ENCODE measurements at places on chromosomes 4 and X. TPM values are rescaled to one million over a fixed set of nuclear protein-coding genes. Genes with fewer than 3 reads are reported as not detected.

Gene SYTL5
- 0.48 TPM for polyA plus RNA-seq

Gene DUSP21
- not detected for polyA plus RNA-seq

Gene TLR1
- polyA plus RNA-seq = 0.05 TPM

Gene REELD1
- not detected for polyA plus RNA-seq

- no peak for DNase-seq
These were observed 36.7 kb downstream of the SMIM20 start for GRCh38 chr4:25950461-25951389.

- DNase-seq = no peak
These were observed 6.9 kb downstream of the CXCL3 start for GRCh38 chr4:74031576-74031975.

- DNase-seq = no peak
These were observed 64.2 kb upstream of the MAP3K15 start for GRCh38 chrX:19579485-19579884.

DNA sequence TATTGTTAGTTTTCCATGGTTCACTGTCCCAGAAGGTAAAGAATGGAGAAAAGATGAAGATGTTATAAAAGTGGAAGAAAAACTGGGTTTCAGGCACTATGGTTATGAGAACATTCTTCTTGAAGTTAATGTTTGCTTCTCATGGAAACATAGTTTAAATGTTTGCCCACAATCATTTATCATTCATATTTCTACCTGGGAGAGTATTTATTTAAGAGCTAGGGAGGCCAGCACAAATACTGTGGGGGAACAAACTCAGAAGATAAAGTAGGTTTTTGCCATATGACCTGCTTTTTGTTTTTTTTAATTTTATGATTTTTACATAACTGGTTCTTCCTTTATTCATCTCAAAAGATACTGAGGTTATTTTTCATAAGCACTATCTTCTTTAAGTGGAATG is 96.8 kb downstream of the GC start:
- no peak for DNase-seq

DNA sequence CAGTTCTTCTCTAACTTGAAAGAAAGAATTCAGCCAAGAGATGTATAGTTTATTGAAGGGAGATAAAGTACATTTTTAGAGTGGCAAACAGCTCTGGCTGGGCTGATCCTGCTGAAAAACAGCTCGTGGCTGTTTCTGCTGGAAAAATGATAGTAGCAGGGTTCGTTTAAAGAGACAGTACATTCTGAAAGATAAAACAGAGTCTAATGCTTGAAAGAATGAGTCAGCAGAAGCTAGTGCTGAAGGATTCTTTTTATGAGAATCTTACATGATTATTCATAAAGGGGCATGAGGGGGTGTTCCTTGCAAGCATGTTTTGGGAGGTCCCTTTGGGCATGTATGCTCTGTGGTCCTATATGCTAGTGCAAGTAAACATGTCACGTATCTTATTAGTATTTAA is 790.0 kb downstream of the PCDH18 start:
- no peak for DNase-seq

DNA sequence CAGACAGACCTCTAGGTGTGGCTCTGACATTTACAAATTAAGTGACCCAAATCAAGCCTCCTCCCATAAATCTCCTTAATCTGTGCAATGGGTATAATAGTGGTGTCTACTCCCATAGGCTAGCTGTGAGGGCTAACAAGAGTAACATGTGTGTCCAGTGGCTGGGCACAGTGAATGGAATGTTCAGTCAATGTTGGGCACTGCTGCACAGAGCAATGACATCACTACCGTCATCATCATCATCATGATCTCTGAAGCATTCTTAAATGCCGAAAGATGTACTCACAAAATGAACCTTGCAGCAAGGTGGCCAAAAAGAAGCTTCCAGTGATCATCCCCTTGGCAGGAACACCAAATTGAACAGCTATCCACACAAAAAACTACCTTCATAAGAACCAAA is 43.5 kb downstream of the CHRNA9 start:
- no peak for DNase-seq

DNA sequence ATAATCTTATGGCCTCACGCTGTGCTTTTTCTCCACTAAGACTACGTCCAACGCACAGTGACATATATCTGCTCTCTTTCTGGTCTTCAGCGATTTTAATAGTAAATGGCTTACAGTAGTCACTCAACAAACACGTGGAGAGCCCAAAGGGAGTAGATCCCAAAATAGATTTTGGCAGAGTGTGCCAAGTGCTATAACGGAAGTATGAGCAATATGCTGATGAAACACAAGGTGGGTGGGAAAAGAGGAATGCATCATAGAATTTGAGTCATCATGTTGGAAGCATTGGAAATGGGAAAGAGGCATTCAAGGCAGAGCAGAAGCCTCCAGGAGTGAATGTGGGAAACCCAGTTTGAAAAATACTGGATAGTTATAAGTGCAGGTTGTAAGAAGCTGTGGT is 129.1 kb upstream of the LDB2 start:
- peak; percentile 91 for DNase-seq
